Large intestine (tissue), 12 donors: ENCODE measurements at places on chromosomes 5 and 9. TPM values are rescaled to one million over a fixed set of nuclear protein-coding genes. Genes with fewer than 3 reads are reported as not detected.

The DMRT2 gene
- not detected for polyA plus RNA-seq

The GRXCR2 gene
- polyA plus RNA-seq = 0.03 TPM

The IL4 gene
- not detected for polyA plus RNA-seq

The ANKRA2 gene
- 38.7 TPM for polyA plus RNA-seq

The SEMA5A gene
- 11.9 TPM for polyA plus RNA-seq

The TUSC1 gene
- 13.2 TPM for polyA plus RNA-seq

The GABBR2 gene
- polyA plus RNA-seq = 0.69 TPM

The IRGM gene
- polyA plus RNA-seq = 0.09 TPM

The SLCO6A1 gene
- 0.13 TPM for polyA plus RNA-seq

The ACTL7A gene
- polyA plus RNA-seq = not detected

The LCNL1 gene
- polyA plus RNA-seq = 0.09 TPM

The PCDHGA12 gene
- 0.81 TPM for polyA plus RNA-seq

The ANKH gene
- polyA plus RNA-seq = 85.6 TPM

The ECSCR gene
- 21.6 TPM for polyA plus RNA-seq

The ROPN1L gene
- polyA plus RNA-seq = 0.30 TPM

The SLC27A6 gene
- polyA plus RNA-seq = 3.3 TPM

The TLR4 gene
- 6.2 TPM for polyA plus RNA-seq

The DRD1 gene
- polyA plus RNA-seq = 0.04 TPM

The IL13 gene
- polyA plus RNA-seq = 0.07 TPM

The ADAMTS12 gene
- polyA plus RNA-seq = 4.2 TPM

The ZNF300 gene
- 13.7 TPM for polyA plus RNA-seq

The NXNL2 gene
- polyA plus RNA-seq = 0.57 TPM

The GKAP1 gene
- polyA plus RNA-seq = 15.4 TPM

The SH3PXD2B gene
- 11.0 TPM for polyA plus RNA-seq

The SV2C gene
- 3.0 TPM for polyA plus RNA-seq

The INSL4 gene
- not detected for polyA plus RNA-seq

The MAMDC4 gene
- polyA plus RNA-seq = 772 TPM
